ENCODE measurements at places on chromosomes 3 and 15. TPM values are rescaled to one million over a fixed set of nuclear protein-coding genes. Genes with fewer than 3 reads are reported as not detected.
A peak's percentile ranks its signal among the peaks of the same experiment; 100 is the strongest.

The RLBP1 gene
- not detected for total RNA-seq

The CHRD gene
- 0.34 TPM for total RNA-seq

The SPINK8 gene
- not detected for total RNA-seq

The CNTN3 gene
- not detected for total RNA-seq

The PRTG gene
- total RNA-seq, result 7.5 TPM

- peak; percentile 78 for DNase-seq
These were observed 278.8 kb downstream of the FOXP1 start for GRCh38 chr3:71304684-71305083.

GRCh38 chr15:75732809-75733451 is 20.3 kb upstream of the CSPG4 start:
- DNase-seq, result peak; percentile 76

GRCh38 chr15:52683580-52683979 is 4.4 kb upstream of the ATOSA start:
- DNase-seq, result no peak

DNA sequence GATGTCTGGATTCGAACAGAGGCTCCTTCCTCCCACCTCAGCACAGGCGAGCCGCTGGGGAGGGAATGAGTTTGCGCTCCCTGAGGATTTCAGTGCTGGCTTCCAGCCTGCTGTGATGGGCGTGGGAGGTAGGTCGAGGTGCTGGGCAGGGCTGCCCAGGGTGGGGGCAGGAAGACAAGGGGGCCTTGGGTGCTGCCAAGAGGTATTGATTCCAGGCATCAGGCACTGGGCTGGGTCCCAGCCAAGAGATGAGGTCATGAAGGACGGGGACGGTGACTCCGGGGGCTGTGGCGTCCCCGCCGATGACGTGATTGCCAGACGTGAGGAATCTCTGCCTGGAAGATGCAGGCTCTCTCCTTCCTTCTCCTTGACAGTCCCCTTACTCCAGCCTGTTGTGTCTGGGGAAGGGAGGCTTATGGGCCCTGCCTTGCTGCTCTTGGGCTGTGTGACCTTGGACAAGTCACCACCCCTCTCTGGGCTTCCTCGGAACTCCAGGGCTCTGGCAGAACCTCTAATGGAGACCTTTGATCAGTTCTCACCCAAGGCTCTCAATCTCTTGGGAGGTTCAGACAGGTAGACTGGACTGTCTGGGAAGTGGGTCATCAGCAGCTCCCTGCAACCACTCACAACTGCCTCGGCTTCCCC is 116.8 kb downstream of the FBLN2 start:
- no peak for DNase-seq

DNA sequence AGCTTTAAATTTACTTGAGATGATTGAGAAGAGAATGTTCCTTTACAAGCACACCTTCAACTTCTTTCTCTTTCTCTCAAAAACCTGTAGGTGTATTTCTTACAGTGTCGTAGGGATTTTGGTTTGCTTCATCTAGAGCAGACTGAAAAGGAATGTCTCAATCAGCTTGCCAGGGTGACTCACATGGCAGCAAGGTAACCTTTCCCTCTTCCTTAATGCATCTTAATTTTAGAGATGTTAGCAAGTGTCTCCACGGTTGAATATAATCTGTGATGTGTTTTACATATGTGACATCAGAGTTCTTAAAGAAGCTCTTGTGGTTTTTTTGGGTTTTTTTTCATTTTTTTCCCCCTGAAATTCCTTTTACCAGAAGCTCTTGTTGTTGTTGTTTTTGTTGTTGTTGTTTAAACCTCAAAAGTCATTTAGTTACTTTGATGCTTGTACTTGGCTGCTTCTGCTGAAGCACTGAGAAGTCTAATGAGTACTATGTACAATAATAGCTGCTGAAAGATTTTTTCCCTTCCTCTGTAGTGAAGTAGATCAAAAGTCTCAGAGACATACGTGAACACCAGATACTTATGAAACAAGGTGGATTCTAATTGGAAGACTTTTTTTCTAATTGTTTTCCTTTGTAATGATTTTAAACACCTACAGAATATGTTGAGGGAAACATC is 83.1 kb downstream of the RETNLB start:
- DNase-seq, result no peak

- no peak for DNase-seq
These were observed 59.1 kb downstream of the DNASE1L3 start for GRCh38 chr3:58151637-58152036.

DNA sequence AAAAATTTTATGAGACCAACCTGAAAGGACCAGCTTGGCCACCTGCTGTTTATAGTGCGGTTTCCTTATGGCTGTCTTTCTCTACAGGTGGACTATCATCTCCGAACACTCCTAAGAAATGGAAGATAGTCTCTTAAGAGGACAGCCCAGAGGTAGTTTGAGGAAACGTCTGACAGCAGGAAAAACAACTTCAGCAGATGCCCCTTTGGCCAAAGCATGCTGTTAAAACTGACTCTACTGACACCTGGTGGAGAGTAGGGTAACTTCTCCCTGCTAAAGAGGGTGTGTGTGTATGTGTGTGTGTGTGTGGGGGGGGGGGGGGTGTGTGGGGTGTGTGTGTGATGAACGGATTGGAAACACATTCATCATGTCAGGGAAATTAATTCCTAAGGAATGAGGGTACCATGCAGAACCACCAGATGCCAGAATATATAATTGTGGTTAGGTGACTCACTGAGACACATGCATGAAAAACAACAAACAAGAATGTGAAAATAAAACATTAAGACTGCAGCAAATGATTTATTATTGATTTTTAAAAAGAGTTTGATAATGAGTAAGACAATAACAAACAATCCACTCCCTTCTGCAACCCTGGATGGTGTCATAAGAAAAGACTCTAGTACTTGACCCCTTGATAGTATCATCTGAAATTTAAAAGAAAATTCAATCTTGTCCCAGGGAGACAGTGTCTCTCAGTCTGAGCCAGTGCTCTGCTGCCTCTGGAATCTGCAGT is 256.5 kb downstream of the THRB start:
- peak; percentile 87 for DNase-seq

DNA sequence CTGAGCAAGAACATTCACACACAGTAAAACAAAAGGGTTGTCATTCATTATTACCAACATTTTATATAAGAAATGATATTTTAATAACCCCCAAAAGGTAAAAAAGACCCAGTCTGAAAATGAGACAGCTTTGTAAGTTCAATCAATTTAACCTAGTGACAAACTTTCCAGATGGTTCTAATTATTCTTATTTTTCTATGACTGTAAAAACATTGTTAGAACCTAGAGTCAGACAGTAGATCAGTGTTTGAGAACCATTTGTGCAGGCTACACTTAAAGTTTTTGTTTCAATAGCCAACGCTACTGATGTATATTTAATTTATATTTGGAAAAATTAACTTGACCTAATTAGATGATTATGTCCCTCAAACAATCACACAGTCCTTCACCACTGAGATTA is 708.4 kb upstream of the CBLB start:
- no peak for DNase-seq

- no peak for DNase-seq
These were observed 76.2 kb downstream of the DCUN1D1 start for GRCh38 chr3:182904164-182904563.

- DNase-seq, result no peak
These were observed 6.6 kb downstream of the NRROS start for GRCh38 chr3:196645897-196646665.

GRCh38 chr3:153855772-153856171 is 265.4 kb upstream of the ARHGEF26 start:
- no peak for DNase-seq

GRCh38 chr3:148128136-148128535 is 569.6 kb upstream of the AGTR1 start:
- peak; percentile 0 for DNase-seq

- DNase-seq, result no peak
These were observed 84.9 kb downstream of the FNDC3B start for GRCh38 chr3:172124271-172124670.

- DNase-seq, result no peak
These were observed 49.7 kb downstream of the KLHL25 start for GRCh38 chr15:85745023-85745422.

DNA sequence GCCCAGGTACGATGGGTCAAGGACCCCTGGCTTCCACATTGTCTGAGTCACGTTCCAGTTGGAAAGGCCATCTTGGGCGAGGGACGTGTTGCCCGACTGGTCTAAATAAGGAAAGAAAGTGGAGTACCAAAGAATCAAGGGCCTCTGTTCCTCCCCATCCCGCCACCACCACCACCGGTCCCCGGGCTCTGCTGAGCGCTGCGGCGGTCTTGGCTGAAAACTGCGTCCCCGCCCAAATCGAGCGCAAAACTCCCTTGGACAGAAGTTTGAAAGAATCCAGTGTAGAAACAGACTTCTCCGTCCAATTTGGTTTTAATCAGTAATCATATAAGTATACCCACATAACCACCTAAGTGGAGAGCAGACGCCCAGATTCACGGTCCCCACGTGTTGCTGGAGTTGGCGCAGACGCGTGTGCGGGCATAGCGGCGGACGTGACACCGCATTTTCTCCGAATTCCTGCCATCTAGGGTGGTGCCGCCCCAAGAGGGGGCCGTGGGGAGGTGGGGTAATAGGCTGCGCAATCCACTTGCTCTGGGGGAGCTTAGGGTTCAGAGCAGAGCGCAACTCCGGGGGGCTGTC is 243.8 kb upstream of the TOPAZ1 start:
- no peak for DNase-seq

Measured in dermis blood vessel endothelial cell (primary cell).